Forelimb muscle (tissue), 1 donor: ENCODE measurements at places on chromosomes 6 and 20. TPM values are rescaled to one million over a fixed set of nuclear protein-coding genes. Genes with fewer than 3 reads are reported as not detected.

GRCh38 chr6:14894105-14894504, 351.8 kb upstream of the JARID2 start:
- no peak for DNase-seq

PHACTR1 gene
- 7.0 TPM for polyA plus RNA-seq

PTK6 gene
- polyA plus RNA-seq: 0.34 TPM

- DNase-seq: no peak
These were observed 22.6 kb upstream of the XRN2 start for GRCh38 chr20:21280522-21281016.

- no peak for DNase-seq
These were observed 303.8 kb upstream of the THEMIS start for GRCh38 chr6:128204616-128205015.

PNPLA1 gene
- 0.06 TPM for polyA plus RNA-seq

DNA sequence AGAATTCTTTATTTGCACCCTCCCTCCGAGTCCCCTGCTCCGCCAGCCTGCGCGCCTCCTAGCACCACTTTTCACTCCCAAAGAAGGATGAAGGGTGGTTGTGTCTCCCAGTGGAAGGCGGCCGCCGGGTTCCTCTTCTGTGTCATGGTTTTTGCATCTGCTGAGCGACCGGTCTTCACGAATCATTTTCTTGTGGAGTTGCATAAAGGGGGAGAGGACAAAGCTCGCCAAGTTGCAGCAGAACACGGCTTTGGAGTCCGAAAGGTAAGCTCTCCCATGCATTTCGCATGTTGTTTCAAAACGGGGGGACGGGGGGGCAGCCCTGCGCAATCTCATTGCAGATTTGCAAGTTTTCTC, 357 bp downstream of the PCSK2 start:
- no peak for DNase-seq

DNA sequence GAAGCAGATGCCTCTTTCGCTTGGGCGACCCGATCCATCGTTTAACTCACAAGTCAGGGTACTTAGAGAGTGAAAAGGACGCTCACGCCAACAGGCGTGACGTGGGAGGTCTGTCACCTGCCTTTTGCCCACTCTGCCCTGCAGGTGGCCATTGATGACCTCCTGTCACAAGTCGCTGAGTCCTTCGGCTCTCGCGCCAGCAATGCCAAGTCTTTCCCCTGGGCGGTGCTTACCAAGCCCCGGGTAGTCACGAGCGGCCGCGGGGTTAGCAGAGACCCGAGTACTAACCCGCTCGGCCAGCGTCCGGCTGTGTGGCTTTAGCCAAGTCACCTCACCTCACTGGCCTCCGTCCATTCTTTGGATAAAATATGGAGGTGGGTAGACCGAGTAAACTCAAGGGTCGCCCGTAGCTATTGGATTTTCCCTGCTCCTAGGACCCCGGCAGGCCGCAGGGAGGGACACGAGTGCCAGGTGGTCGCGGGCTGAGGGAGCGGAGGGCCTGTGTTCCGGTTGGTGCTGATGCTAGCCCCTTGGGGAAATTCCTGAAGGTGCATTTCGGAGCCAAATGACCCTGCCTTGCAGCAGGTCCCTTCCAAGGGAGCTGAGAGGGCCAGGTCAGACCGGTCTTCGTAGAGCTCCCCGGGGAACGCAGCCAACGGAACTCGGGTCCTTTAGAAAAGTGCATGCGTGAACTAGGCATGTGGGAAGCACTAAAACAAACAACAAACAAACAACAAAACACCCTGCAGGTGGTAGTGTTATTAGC, 668 bp downstream of the PKIB start:
- DNase-seq: no peak

- DNase-seq: no peak
These were observed 54.9 kb upstream of the AIG1 start for GRCh38 chr6:143005816-143006215.

- no peak for DNase-seq
These were observed 37.8 kb downstream of the ZHX3 start for GRCh38 chr20:41279546-41280225.

DNA sequence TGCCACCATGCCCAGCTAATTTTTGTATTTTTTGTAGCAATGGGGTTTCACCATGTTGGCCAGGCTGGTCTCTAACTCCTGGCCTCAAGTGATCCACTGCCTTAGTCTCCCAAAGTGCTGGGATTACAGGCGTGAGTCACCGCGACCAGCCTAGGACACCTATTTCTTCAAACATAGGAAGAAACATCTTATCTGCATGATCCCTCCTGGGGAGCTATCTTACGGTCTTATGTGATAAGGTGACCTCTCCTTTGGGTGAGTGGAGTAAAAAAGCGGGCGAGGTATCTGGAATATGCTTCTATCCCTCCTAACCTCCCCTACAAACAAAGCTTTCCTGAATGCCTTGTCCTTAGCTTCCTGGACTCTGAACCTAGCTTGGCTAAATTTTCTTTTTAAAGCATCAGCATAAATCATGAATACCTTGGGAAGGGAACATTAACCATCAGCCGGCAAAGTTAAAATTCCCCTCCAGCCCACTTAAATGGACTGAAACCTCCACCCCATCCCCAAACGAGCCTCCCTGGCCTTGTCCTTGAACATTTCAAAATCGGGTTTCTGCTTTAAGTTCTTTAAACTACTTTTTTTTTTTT, 24.5 kb downstream of the RIPOR3 start:
- DNase-seq: no peak

- DNase-seq: no peak
These were observed 182.8 kb downstream of the UTRN start for GRCh38 chr6:144467921-144468320.

ARMC12 gene
- 0.96 TPM for polyA plus RNA-seq

LY6G6C gene
- polyA plus RNA-seq: 0.62 TPM

FHL5 gene
- 1.7 TPM for polyA plus RNA-seq

DNA sequence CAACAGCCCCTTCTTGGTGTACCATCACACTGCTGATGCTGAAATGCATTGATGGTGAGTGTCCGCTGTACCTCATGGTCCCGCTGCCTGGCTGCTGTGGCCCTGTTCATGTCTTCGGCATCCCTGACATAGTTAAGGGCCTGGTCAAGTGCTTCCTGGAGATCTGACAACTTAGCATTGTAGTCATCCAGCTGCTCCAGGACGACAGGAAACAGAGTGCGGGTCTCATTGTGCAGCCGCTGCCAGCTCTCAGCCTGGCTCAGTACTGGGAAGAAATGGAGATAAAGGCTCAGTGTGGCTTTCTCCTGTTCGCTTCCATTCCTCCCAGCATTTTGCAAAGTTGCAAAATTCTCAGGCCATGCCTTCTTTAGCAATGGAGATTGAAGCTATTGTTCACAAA, 81.8 kb downstream of the LAMA4 start:
- no peak for DNase-seq

DNA sequence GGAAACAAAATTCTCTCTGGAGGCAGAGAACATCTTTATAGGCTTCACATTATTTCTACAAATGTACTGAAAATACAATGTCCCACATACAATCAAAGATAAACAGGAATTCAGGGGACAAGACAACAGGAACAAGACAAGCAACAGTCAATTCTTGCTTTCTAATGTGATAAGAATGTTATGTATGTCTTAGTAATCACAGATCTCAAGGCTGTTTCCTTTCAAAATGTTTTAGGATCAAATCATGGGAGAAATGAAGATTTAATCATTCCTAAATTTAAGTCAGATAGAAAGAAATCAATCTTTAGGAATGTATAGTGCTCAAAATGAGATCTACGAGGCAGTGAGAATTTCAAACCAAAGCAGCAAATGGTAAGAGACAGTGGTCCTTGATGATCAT, 32.1 kb downstream of the NEDD9 start:
- DNase-seq: no peak

DNA sequence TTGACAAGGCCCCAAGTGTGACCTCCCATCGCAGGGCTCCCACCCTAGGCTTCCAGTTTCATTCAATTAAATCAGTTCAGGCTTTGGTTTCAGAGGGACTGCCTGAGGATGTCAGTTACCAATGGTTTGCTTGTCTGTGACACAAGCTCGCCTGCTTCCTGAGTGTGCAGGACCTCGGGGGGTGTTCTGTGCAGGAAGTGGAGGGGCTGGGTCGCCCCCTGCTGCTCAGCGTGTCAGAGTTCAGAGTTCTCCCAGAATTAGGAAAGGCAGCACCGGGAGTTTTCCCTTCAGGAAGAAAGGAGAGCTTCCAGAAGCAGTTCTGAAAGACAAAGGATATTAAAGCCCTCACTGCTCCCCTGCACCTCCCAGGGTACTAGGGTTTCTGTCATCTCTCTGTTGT, 50.8 kb upstream of the TGM3 start:
- no peak for DNase-seq

DNA sequence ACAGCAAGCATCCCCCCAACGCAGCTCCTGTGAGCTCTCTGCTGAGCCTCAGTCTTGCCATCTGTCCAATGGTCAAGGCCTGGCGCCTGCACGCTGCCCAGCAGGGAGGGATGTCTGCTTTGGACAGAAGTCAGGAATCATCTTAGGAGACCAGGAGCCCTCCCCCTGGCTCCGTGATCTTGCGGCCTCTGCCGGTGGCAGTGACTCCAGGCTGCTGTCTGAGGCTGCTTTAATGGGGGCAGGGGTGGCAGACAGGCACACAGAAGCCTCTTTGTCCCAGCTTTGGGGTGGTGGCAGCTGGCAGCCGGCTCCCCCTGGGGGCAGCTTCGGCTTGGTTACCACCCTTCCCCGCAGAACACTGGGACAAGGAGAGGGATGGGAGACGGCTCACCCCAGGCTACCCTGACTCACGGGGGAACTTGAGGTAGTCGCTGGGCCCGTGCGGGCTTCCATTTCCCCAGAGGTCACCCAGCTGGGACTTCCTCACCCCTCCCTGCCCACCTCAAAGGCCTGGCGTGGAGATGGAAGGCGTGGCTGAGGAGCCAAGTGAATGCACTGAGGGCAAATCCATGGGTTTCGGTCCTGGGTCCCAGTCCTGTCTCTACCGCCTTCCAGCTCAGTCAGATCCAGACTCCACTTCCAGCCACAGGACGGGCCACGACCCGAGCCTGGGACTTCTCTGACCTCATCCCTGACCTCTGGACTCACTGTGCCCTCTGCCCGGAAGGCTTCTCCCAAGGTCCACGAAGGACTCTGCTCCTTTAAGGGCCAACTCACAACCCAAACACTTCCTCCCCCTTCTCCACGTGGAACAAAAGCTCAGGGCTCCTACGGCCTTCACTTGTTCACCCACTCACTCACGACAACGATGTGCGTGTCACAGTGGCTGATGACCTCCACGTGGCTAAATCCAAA, 14.8 kb downstream of the PEDS1 start:
- no peak for DNase-seq

GGTLC1 gene
- polyA plus RNA-seq: not detected

DNA sequence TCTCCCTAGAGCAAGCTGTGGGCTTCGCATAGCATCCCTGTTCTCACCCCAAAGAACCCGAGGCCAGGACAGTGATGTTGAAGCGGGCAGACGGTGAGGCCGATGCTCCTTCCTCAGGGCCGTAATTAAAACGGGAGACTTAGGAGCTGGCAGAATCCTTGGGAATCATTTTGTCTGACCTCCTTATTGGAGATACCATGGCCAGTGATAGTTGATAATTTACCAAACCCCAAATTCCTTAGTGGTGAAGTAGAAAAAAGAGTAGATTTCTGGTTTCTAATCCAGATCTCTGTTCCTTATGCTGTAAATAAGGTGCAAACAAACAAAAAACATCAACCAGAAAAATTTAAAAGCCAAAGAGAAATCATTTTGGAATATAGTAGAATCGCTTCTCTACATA, 361.1 kb upstream of the AGPAT4 start:
- no peak for DNase-seq

- no peak for DNase-seq
These were observed 149.1 kb downstream of the RIMS1 start for GRCh38 chr6:72035486-72035885.

GRCh38 chr20:38610521-38610920, 8.9 kb downstream of the ARHGAP40 start:
- DNase-seq: no peak

DEFB132 gene
- not detected for polyA plus RNA-seq

DNA sequence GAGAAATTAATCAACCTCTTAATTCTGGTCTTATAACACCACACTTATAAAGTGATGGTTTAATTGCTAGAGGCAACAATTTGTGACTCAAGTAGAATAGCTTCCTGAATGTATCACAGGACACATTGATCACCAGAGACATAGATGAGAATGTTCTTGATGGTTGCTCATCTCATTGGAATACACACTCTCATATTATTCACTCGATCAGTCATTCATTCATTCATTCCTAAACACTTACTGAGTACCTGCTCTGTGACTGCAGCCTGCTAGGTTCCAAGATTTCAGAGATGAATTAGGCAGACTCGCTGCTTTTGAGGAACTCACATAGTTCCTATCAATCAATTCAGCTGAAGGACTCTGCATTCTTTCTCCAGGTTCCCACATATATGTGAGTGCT, 365.1 kb upstream of the SOX4 start:
- DNase-seq: no peak

DNA sequence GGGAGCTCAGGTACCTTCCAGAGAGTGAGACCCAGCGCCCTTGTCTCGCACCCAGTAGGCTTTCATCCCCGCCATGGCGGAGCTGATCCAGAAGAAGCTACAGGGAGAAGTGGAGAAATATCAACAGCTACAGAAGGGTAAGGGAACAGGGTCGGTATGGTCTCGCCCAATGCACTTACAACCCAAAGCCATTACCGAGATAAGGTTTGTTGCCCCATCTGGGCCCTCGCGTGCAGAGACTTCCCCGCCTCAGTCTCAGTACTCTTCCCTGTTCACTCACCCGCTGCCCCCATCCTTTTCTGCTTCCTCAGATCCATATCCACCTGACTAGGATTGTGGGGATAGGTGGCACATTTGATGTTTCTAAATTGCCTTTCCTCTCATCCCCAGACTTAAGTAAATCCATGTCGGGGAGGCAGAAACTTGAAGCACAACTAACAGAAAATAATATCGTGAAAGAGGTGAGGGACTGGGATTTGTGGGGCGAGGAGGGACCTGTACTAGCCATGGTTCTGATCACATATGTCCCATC, 449 bp downstream of the PFDN6 start:
- no peak for DNase-seq

SLC22A3 gene
- polyA plus RNA-seq: 11.8 TPM

- no peak for DNase-seq
These were observed 17.4 kb downstream of the ADNP start for GRCh38 chr20:50913690-50914375.

DNA sequence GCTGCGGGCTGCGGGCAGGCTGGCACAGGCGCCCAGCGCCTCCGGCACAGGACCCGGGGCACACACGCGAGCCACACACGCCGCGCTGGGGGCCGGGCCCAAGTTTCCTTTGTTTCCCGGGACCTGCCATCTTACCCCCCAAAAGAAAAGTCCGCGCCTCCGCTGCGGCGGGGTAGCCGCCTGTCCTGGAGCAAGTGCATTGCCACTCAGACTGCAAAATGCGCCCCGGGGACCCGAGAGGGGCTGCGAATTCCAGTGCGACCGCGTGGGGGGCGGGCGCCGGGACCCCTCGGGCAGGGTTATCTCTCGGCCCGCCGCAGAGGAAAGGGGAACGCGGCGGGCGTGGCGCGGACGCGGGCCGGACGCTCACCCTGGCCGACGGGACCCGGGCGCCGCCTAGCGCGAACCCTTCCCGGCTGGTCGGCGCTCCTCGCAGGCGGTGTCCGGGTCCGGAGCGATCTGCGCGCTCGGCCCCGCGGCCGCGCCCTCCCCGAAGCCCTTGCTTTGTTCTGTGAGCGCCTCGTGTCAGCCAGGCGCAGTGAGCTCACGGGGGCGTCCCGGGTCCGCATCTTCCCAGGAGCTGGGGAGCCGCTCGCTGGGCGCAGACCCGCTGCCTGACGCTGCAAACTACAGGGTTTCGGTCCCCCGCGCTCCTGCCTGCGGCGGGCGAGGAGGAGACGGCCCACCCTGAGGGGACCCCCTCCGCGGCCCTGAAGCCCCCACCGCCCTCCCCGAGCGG, 639 bp upstream of the CD24 start:
- DNase-seq: no peak
